ENCODE measurements at places on chromosomes 11 and 22. TPM values are rescaled to one million over a fixed set of nuclear protein-coding genes. Genes with fewer than 3 reads are reported as not detected.

RAB38 gene
- 12.7 TPM for total RNA-seq

KLHDC7B gene
- total RNA-seq = 0.72 TPM

MS4A3 gene
- total RNA-seq = not detected

FBXO3 gene
- 28.3 TPM for total RNA-seq

CYB5R3 gene
- 97.6 TPM for total RNA-seq

CARD18 gene
- not detected for total RNA-seq

SAA1 gene
- total RNA-seq = 1.9 TPM

NRGN gene
- 6.8 TPM for total RNA-seq

- no peak overlapping the region for H3K27ac ChIP-seq
- no peak overlapping the region for H3K4me3 ChIP-seq
- H3K4me1 ChIP-seq = no peaks in the 10 kb centered on the region
- H3K27me3 ChIP-seq = peaks cover 73% of the 10 kb centered on the region
Observed at GRCh38 chr22:25940479-25940878, 198.5 kb downstream of the MYO18B start.

- H3K27ac ChIP-seq = no peak overlapping the region
- H3K4me1 ChIP-seq = peaks cover 46% of the 10 kb centered on the region
- no peak overlapping the region for H3K4me3 ChIP-seq
- no peak for DNase-seq
Observed at GRCh38 chr11:100832829-100833228, 145.7 kb downstream of the ARHGAP42 start.

DNA sequence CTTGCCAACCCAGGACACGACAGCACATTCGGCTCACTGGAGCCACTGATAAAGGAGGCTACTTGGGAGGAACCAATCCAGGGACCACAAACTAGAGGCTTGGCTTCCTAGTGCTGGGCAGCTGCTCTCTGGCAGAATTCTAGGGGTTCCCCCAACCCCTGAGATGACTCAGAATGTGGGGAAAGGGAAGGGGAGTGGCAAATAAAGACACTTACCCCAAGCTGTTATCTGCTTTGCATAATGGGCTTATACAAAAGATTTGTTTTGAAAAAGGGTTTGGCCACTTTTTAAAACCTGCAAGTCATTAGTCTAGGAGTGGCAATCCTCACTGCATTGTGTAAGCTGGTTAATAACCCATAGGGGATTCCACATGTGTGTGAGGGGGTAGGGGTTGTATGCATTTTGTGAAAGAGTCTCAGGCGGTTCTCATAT, 64.1 kb upstream of the LMO1 start:
- DNase-seq = no peak
- H3K27ac ChIP-seq = no peak overlapping the region
- H3K27me3 ChIP-seq = no peaks in the 10 kb centered on the region
- H3K4me3 ChIP-seq = no peak overlapping the region

- DNase-seq = peak; percentile 99
- H3K27me3 ChIP-seq = no peaks in the 10 kb centered on the region
- H3K27ac ChIP-seq = peak overlapping the region; percentile 99
- peaks cover 91% of the 10 kb centered on the region for H3K4me1 ChIP-seq
- peak overlapping the region; percentile 20 for H3K4me3 ChIP-seq
- H3K36me3 ChIP-seq = no peaks in the 10 kb centered on the region
Observed at GRCh38 chr11:73192272-73192671, 25.8 kb upstream of the P2RY2 start.

- H3K36me3 ChIP-seq = no peaks in the 10 kb centered on the region
- no peak for DNase-seq
- no peaks in the 10 kb centered on the region for H3K4me1 ChIP-seq
- no peak overlapping the region for H3K27ac ChIP-seq
Observed at GRCh38 chr11:79514290-79514689, 73.5 kb upstream of the TENM4 start.

GRCh38 chr11:116108161-116108560, 603.9 kb upstream of the CADM1 start:
- H3K4me1 ChIP-seq = no peaks in the 10 kb centered on the region
- DNase-seq = no peak
- H3K36me3 ChIP-seq = no peaks in the 10 kb centered on the region
- no peak overlapping the region for H3K4me3 ChIP-seq

DNA sequence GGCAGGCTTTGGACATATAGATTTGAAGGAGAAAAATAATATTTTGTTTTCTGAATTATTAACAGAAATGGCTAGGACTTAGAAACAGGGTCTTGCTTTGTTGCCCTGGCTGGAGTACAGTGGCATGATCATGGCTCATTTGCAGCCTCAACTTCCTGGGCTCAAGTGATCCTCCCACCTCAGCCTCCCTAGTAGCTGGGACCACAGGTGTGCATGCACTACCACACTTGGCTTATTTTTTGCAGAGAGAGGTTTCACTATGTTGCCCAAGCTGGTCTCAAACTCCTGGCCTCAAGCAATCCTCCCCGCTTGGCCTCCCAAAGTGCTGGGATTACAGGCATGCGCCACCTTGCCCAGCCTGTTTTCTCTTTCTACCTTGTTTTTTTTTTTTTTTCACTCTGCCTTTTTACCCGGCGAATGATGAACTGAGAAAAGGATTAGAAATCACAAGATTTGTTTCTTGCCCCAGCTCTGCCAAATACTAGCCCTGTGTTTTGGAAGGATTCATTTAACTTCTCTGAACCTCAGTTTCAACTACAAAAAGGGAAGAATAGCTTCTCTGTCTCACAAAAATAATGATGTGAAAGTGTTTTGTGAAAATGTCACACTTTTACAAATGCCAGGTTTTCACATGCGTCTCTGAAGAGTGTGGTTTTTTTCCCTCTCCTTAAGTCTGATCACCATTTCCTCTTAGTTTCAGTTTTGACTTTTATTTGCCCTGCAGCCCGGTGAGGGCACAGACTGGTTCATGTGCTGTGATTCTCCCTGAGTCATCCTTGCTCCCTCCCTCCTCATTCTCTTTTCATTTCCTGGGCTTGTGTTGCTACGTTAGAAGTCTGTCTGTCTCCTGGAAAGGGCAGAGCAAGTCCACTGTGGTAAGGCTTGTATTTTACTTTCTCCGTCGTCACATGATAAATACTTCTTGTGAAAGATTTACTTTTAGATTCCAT, 67.7 kb downstream of the BCL2L13 start:
- no peaks in the 10 kb centered on the region for H3K27me3 ChIP-seq
- H3K4me1 ChIP-seq = peaks cover 21% of the 10 kb centered on the region
- peak overlapping the region; percentile 40 for H3K4me3 ChIP-seq

DNA sequence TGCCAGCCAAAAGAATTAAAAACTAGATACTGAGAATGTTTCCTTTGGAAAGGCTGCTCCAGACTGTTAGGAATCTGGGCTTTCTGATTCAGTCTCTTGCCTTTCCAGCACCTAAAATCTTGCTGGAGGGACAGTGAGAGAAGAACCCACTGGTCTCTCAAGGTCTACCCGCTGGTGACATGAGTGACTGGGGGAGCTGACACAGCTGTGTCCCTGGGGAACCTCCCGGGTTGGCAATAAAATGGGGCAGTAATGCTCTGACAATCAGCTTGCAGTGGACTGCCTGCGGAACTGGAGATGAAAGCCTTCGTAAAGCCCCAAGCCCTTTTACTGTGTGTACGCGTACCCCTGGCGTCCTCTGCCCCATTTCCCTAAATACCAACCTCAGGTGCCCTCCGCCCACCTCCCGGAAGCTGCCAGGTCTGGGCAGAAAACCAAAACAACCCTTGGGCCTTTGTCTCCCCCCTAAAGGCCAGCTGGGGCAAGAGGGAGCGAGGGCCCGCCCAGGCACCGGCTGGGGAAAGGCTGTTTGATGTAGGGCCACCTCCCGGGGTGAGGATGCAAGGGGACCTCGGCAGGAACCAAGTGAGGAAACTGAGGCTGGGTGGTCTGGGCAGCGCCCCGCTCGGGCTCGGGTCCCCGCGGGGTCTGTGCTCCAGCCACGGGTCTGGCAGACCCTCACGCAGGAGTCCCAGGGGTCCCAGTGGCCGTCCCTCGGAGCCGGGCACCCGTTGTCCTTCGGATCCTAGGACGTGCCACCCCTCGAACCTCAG, 741 bp downstream of the CARS1 start:
- H3K36me3 ChIP-seq = 0 out of 2 replicates have a peak, but pooled peaks cover 4% of the 10 kb centered on the region
- H3K27ac ChIP-seq = peak overlapping the region; percentile 46
- H3K4me3 ChIP-seq = peak overlapping the region; percentile 70
- no peaks in the 10 kb centered on the region for H3K27me3 ChIP-seq
- no peak for DNase-seq

DNA sequence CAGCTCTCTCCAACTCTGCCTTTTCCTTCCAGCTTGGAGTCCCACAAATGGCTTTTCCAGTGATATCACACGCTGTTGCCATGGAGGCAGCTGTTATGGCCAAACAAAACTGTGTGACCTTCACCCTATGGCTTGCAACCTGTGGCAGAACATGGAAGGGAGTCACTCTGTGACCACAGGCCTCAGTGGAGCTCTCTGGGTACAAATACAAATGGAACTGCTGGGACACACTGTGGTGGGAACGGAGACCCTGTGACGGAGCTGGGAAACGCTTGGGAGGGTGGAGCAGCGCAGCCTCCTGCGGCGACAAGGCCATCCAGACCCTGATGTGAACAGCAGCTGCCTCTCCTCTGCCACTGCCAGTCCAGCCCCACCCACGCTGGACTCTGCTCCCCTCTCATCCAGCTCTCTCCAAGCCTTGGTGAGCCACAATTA, 162.5 kb downstream of the ETS1 start:
- no peak overlapping the region for H3K27ac ChIP-seq
- H3K27me3 ChIP-seq = no peaks in the 10 kb centered on the region
- DNase-seq = no peak
- H3K36me3 ChIP-seq = no peaks in the 10 kb centered on the region
- no peaks in the 10 kb centered on the region for H3K4me1 ChIP-seq

DNA sequence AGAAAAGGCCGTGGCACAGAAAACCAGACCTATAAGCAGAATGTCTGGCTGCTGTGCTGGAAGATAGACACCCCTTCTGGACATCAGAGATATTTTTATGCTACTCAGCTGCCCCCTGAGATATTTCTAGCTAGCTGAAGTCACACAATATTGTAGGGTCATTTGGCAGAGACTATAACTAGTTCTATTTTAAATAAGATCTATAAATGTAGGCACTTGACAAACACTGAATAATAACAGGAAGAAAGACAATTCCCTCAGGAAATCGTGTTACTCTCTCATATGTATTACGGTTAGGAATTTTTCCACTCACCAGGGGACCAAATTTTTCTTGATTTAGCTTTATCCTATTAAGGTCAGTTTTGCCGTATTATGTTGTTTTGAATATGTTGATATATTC, 845.4 kb downstream of the OPCML start:
- H3K27ac ChIP-seq = no peak overlapping the region
- H3K4me3 ChIP-seq = no peak overlapping the region
- H3K27me3 ChIP-seq = peaks cover 25% of the 10 kb centered on the region
- H3K36me3 ChIP-seq = no peaks in the 10 kb centered on the region

DNA sequence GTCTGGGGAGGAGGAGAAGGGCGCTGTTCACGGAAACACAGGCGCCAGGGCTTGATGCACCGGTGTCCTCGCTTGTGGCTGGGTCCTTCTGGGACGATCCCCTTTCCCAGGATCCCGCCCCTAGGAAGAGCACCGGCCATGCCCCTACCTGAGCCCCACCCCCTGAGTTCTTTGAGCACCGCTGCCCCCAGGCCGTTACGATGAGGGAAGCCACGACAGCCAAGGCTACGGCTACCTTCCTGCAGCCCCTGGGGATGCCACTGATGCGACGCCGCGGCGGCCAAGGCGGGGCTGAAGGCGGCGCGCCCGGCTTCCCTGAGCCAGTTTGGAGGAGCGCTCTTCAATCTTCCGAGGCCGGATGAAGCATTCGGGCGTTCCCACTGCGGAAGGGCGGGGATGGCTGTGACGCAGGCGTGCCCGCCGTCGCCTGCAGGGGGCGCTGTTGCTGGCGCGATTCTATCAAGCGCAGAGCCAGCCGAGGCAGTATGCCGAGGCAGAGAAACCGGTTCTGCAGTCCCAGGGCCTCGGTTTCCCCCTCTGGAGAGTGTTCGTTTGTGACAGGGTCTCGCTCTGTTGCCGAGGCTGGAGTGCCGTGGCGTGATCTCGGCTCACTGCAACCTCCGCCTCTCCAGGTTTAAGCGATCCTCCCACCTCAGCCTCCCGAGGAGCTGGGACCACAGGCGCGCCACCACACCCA, 9.7 kb upstream of the NEFH start:
- peak overlapping the region; percentile 43 for H3K4me3 ChIP-seq
- H3K27ac ChIP-seq = no peak overlapping the region
- H3K27me3 ChIP-seq = no peaks in the 10 kb centered on the region
- DNase-seq = peak; percentile 48
- H3K4me1 ChIP-seq = no peaks in the 10 kb centered on the region

GRCh38 chr11:44928144-44928543, 22.5 kb downstream of the TP53I11 start:
- H3K36me3 ChIP-seq = no peaks in the 10 kb centered on the region
- no peaks in the 10 kb centered on the region for H3K4me1 ChIP-seq
- no peak for DNase-seq
- H3K4me3 ChIP-seq = no peak overlapping the region
- H3K27ac ChIP-seq = no peak overlapping the region
